HuH-7.5 (cell line): ENCODE measurements at places on chromosomes 6 and 20.

DNA sequence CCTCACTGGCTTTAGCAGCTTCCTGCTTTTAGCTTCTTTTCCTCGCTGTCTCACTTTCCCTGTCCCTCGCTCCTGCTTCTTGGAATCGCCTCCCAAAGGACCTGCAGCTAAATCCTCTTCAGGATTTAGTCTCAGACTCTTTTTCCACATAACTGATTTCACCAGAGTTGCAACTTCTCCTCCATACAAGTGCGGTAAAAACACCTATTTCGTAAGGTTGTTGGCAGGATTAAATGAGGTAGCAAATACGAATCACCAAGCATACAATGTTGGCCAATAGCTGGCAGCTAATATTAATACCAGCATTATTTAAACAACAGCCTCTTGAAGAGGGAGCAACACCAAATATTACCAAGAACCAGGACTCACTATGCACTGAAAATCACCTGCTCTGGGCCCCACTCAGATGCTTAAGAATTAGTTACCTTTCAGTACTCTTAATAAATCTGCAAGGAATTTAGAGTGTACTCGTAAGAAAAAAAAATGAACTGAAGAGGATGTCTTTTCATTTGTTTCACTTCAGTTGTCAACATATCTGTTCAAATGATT is 123.0 kb downstream of the DTNBP1 start:
- DNase-seq = no peak

- no peak for DNase-seq
Measured at GRCh38 chr6:11042025-11042749, 1.9 kb downstream of the ELOVL2 start.

- DNase-seq = no peak
Measured at GRCh38 chr6:133313068-133313467, 71.9 kb downstream of the EYA4 start.

DNA sequence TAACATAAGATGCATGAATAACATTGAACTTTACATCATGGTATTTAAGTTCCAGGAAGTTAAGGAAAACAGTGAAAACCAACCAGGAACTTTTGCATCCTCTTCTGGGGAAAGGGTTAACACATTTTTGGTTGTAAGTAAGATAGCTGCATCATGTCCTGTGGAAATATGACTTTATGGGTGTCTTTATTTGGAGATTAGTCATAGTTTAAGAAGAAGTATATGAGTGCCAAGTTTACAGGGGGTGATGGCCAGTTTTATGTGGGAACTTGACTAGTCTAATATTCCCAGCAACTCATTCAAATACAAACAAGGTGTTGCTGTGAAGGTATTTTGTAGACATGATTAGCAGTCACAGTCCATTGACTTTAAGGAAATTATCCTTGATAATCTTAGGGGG is 78.0 kb downstream of the PDE10A start:
- no peak for DNase-seq

DNA sequence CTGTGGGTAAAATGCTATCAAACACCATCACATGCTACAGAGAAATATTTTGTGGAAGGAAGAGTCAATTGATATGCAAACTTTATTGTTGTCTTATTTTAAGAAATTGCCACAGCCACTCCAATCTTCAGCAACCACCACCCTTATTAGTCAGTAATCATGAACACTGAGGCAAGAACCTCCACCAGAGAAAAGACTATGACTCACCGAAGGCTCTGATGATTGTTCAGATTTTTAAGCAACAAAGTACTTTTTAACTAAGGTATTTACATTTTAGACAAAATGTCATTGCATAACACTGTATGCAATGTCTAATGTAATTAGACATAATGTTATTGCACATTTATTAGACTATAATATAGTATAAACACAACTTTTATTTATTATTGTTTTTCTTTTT is 26.2 kb upstream of the MMP24 start:
- no peak for DNase-seq

DNA sequence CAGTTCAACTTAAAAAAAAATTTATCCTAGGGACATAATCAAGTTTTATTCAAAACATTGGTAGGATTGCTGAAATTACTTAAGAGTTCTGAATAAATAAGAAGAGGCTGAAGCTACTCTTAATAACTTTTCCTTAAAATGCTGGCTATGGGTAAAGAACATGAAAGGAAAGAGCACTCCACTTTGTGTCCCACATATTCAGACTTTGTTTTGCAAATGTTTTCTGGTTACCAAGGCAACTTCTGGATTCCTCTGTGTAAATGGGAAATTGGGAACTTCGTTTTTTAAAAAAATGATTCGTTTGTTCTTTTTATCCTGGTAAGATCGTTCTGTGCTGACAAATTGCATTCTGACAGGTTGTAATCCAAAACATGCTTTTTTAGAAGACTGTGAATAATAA is 115.0 kb downstream of the KIF6 start:
- no peak for DNase-seq

- no peak for DNase-seq
Measured at GRCh38 chr6:65450451-65450850, 256.6 kb downstream of the EYS start.

GRCh38 chr6:71197780-71198179 is 90.8 kb upstream of the OGFRL1 start:
- DNase-seq = no peak

DNA sequence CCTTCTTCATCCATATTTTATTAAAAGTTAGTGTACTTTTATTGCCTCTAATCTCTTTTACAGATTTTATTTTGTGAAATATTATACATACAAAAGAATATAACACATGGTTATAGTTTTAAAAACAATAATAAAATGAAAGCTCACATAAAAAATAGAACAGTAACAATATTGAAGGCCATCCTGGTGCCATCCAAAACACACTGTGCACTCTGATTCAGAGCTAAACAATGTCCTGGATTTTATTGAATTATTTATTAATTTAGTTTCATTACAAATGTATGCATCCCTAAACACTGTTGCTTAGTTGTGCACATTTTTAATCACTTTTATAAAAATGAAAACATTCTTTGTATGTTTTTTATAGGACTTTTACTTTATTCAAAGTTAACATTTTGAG is 32.9 kb downstream of the RNF217 start:
- DNase-seq = no peak

- no peak for DNase-seq
Measured at GRCh38 chr6:31467151-31467550, 30.8 kb upstream of the MICB start.

- DNase-seq = no peak
Measured at GRCh38 chr6:144778773-144779492, 493.8 kb downstream of the UTRN start.

DNA sequence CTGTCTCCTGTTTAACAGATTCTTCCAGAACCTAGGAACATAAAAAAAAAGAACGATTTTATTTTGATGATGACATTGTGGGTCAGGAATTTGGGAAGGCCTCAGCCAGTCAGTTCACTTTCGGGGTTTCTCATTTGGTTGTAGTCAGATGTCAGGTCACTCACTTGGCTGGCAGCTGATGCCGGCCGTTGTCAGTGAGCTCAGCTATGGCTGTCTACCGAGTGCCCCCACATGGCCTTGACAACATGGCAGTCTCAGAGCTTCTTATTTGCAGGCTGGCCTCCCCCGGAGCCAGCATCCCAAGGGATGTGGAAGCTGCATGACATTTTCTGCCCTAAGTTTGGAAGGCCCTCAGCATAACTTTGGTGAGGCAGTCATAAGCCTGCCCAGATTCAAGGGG is 11.5 kb downstream of the RNF217 start:
- DNase-seq = no peak

DNA sequence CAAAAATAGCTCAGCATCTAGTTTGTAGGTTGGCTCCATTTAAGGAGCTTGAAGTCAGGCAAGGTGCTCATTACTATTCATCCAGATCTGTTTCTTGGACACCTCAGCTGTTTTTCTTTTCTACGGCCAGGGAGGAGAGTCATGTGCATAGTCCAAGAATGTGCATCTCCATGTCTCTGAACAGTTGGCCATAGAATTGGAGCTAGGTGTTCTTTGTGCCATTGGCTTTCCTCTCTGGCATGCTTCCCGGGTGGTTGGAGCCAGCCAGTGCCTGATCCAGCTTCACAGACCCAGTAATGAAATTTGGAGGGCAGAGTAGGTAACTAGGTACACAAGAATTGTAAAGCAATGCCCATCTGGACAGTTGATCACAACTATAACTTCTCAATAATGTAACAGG is 21.6 kb downstream of the EYA4 start:
- no peak for DNase-seq

GRCh38 chr6:150347845-150348244 is 21.0 kb upstream of the IYD start:
- DNase-seq = no peak

DNA sequence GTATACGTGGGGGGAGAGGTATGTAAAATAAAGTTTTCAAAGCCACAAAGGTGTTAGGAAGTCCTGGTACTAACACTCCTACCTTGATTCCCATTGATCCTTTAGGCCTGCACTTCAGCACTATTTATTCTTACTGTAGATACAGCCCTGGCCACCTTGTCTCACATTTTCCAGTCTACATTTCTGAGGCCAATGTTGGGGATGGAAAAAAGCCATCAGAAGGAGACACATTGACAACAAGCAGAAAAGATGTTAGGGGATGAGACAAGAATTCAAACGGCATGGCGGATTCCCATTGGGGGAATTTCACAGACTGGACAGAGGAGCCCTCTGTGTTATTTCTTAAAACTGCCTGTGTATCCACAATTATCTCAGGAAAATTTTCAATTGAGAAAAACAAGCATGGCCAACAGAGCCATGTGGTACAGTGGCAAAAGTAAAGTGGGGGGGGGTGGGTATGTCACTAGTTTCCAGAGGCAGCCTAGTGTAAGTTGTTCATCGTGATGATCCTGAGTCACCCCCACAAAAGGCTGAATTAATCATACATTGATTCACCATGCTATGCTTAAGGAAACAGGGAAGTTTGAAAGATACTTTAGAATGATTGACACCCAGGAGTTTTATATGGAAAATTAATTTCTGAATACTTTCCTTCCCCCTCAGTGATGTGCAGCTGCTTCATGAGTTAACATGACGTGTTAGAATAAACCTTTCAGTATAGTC is 40.5 kb downstream of the RREB1 start:
- no peak for DNase-seq

- DNase-seq = no peak
Measured at GRCh38 chr6:116251568-116252384, 2.1 kb downstream of the TSPYL4 start.

- no peak for DNase-seq
Measured at GRCh38 chr6:13378669-13379590, 50.6 kb upstream of the TBC1D7 start.

GRCh38 chr20:50762435-50763220 is 31.2 kb downstream of the PARD6B start:
- DNase-seq = no peak
